ENCODE measurements at places on chromosomes 1 and 21.

DNA sequence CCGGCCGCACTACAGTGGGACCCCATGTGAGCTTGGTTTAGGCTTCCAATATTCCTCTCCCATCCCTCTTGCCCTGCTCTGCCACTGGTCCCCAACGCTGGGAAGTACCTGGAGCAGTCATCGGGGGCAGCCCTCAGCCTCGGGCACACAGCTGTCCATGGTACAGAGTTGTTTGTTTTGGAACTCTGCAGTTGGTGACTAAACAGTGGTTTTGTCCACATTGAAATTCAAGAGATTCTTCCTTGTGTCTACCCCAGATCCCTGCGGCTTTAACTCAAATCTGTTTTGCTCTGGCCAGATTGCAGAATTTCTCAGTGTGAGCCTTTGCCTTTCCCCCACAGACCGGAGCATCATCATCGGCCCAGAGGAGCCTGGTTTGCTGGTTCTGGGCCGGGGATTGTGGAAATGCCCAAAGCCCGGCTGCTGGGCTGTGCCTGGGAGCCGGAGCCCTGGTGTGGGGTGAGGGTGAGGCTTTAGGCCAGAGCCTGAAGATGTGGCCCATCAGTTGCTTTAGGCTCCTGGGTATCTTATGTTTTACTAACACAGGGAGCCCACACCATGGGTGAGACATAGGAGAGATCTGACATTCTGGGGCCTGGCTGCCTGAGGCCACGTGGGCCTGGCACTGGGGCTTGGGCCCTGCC lies 93.2 kb downstream of the ARHGEF10L start:
- DNase-seq: no peak

DNA sequence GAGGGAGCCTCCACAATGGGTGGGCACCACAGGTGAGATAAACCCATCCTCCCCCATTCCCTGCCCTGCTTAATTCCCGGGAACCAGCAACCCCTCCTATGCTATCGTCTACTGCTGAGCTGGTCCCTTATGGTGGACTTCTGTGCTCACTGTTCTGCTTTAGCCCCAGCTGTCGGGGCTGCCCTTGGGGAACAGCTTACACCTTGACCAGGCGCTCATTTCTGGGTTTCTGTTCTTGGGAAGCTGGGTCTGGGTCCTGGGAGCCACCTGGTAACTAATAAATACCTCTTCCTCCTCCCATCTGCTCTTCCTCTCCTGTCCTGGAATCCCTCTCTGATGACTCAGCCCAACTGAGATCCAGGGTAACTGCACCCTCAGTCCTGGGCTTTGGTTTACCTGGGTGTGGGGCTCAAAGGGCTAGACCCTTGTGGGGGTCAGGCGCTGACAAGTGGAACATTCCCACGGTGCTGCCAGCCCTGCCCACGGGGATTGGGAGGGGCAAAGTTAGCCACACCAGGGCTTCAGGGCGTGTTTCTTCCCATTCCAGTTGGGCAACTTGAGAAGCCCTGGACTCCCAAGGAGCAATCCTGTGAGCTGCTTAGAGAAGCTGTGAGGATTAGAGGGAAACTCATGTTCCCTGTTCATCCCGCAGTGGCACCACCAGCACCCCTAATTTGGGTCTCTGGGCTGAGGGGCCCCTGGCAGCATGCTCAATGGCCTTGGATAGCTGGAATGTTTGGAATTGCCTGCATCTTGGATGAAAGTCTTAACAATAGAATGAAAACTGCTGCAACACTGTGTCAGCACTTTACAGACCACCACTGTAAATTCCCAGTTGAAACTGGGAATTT lies 1.6 kb downstream of the PCAT6 start:
- no peak for DNase-seq

GRCh38 chr1:203597331-203598090 lies 29.1 kb upstream of the ATP2B4 start:
- DNase-seq: no peak

DNA sequence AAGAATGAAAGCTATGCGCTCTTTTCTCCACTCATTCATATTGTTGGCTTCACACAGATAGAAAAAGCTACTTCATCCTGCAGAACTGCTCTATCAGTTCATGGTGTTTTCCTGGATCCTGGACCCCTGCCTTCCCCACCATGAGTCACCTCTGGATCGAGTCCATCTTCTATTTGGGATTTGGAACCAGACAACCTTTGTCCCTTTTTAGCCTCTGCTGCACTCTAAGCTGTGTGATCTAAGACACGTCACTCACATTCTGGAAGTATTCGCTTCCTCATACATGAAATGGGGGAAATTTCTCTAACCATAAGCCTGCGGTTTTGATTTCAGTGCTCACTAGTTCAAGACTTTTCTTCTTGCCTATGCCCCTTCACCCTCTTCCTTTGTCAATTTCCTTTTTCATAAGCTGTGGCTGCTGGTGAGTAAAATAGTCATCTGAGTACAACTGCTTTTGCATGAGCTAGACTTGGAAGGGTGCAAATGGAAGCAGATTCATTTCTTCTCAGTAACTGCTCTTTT lies 14.1 kb upstream of the DEGS1 start:
- DNase-seq: no peak

DNA sequence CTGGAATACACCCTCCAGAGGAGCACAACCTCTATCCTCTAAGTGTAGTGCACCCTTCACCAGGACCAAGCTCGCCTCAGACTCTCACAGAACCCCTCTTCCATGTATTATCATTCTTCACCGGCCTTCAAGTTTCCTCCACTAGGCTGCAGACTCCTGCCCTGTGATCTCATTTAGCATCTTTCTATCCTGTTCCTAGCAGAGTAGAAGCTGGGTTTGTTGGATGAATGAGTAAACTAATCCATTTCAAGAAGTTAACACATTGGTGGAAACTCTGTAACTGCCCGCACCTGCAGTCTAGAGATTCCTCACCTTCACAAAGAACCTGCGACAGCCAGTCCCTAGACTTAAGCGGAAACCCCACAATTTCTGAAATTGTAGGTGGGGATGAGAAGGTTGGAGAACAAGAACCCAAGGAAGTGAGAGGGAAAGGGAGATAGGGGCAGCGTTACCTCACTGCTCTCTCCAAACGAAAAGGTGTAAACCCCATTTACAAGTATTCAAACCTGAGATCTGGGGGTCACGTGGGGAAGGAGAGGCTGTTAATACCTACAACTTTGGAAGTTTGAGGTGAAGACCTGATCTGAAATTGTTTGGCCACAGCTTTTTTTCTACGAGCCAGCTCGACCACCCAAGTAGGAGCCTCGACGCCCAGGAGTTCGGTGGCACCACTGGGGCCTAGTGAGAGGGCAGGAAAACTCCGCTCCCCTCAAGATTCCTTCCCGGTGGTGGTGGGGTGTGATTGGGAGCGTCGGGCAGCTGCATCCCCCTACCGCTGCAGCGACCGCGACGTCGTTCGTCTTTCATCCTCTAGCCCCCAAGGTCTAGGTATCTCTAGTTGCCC lies 1.2 kb downstream of the PTPN14 start:
- DNase-seq: no peak

GRCh38 chr21:37368541-37369279 lies 2.1 kb downstream of the DYRK1A start:
- DNase-seq: no peak

- DNase-seq: no peak
These were observed 2.5 kb upstream of the RCSD1 start for GRCh38 chr1:167627615-167627864.

- no peak for DNase-seq
These were observed 13.2 kb upstream of the SEC16B start for GRCh38 chr1:177983077-177983476.

DNA sequence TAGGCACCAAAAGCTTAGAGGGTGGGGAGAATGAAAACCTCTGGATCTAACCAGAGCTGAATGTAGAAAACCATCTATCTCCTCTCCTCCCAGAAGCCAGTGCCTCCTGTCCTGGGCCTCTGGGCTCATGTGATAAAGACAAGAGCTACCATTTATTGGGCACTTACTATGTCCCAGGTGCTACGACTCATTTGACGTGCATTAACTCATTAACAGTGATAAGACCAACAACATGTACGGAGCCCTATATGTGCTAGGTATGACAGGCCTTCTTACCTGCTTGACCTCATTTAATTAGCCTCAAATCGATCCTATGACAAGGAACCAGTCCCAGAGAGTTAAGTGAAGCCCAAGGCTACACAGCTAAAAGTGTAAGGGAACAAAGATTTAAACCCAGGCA lies 19.7 kb downstream of the CAPZB start:
- no peak for DNase-seq

DNA sequence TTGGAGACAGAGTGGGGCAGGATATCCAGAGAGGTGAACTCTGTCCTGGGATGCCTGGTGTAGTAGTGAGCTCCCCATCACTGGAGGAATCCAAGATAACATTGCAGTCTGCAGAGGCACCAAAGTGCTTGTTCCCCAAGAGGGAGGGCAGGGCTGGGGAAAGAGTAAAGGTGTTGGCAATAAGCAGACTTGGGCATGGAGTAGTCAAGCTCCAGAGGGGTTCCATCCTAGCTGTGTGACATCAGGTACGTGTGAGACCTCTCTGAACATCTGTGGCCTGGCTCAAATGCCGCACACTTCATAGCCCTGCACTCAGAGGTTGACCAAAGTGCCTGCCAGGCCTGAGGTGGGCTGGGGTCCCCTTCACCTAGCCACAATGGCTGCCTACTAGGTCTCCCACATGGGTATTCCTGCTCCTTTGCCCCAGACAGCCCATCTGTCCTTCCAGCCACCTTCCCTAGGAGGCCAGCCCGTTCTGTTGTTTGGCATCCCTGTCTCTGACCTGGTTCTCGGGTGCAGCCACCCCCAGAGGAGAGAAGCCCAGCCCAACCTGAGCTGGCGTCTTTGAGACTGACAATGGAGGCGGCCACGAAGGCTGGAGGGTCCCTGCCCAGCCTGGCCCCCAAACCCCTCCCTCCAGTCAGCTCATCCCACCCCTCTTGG lies 2.8 kb upstream of the ARF1 start:
- no peak for DNase-seq

DNA sequence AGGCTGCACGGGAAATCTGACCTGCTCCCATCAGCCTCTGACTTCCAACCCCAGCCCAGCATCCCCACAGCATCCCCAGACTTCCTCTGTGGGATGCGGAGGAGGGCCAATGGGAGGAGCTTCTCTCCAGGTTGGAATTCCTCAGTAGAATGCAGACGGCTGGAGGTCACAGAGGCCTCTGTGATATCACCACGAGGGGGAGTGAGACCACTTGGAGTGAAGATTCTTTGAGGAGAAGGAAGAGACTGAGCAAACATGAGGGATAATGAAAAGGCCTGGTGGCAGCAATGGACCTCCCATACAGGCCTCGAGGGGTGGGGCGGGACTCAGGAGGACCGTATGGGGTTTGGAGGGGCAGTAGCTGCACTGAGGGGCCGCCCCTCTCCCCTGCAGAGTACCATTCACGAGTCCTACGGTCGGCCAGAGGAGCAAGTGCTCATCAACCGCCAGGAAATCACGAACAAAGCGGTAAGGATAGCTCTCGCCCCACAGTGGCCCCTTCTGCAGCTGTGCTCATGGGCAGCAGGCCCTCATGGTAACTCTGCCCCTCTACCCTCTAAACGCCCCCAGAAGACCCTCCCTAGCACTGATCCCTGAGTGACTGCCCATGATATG lies at the start of gene CATSPER4:
TSS of gene CATSPER4 (plus strand) at position 230 of the 615 bp plus-strand sequence. CDS start at position 256, 26 bp downstream.
- no peak for DNase-seq

DNA sequence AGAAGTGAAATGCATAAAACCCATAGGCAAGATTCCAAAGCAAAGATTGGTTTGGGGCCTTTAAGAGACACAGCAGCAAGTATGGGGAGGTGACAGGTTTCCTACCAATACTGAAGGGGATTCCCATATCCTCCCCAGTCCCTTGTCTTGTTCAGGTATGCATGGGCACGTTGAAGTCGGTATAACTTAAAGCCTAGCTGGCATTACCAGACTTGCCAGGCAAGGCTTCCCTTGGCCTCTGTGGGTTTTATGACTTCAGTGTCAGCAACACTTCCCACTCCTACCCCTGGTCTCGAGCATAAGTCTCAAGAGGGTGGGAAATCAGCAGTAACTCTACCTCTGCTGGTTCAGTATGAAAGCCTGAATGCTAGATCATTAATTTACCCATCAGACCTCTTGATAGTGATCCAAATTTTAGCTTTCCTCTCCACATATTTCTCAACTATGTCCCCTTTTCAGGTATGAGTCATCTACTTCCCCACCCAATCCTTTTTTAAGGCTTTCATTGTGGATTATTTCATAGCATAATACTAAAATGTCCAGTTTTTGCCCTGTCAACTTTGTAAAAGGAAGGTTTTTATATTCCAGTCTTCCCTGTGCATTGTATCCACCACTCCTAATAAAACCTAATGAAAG lies 6.8 kb downstream of the CYP4X1 start:
- DNase-seq: no peak

DNA sequence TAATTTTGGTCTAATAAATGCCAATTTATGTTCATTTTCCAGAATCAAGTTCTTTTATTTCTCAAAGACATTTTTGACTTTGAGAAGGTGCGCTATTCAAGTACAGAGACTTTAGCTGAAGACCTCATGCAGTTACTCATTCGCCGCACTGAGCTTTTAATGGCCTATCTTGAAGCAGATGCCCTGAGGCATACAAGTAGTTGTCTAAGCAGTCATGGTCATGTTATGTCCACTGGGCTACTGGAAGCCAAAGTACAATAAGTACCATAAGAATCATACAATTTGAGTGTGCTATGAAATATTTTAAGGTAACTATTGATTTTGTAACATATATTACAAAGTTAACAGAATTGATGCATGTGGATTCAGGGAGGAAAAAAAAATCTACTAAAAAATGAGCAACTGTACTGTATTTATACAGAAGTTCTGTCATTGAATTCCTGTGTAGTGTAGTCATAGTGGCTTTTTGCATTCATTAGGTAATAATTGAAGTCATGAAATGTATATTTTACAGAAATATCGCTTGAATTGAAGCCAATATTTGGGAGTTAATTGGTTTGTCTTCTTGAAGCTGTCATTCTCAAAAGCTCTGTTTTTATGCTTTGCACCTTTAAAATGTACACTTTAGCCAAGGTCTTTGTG lies 13.5 kb upstream of the NEXN start:
- DNase-seq: no peak

DNA sequence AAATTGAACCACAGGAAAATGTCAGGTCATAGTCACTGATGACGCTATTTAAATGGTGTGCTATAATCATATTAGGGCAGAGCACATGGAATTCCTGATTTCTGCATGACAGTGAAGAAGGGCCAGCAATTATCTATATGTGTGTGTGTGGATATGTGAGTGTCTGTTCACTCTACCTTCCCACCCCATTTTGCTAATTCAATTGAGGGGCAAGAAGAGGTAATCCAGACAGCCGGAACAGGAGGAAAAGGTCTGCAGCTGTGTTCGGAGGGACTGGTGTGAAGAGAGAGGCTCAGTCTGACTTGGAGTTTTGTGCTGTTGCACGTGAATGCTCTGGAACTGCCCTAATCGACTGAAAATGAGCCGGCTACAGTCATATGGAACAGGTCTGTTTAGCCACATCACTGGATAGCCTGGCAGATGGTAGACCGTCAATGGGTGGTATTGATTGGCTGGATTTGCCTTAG lies 5.1 kb upstream of the ELAVL4 start:
- DNase-seq: no peak

GRCh38 chr1:51070011-51070410 lies 32.0 kb upstream of the C1orf185 start:
- DNase-seq: no peak

GRCh38 chr1:185674201-185674600 lies 60.0 kb upstream of the HMCN1 start:
- DNase-seq: no peak

All from stimulated activated CD8-positive, alpha-beta memory T cell treated with anti-CD3 and anti-CD28 coated beads, Interleukin-2, amount 100 ng/mL, for 1 hour (primary cell).